ENCODE measurements at places on chromosomes 13 and 19.
A peak's percentile ranks its signal among the peaks of the same experiment; 100 is the strongest.

DNA sequence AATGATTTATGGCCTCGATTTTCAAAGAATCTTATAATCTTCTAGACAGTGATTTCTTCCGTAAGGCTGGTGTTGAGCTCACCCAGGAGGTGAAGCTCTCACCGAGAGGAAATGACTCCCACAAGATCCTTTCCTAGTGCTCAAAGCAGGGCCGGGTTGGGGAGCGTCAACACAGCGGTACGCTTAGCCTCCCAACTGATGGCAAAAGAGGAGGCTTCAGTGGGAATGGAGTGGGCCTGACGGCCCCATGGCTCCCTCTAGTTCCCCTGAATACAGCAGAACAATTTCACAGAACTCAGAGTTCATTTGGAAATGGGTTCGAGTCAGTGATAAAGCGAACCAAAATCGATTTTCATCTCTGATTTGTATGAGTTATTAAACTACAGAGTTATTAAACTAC is 449.5 kb downstream of the KLF12 start:
- no peak for DNase-seq

DNA sequence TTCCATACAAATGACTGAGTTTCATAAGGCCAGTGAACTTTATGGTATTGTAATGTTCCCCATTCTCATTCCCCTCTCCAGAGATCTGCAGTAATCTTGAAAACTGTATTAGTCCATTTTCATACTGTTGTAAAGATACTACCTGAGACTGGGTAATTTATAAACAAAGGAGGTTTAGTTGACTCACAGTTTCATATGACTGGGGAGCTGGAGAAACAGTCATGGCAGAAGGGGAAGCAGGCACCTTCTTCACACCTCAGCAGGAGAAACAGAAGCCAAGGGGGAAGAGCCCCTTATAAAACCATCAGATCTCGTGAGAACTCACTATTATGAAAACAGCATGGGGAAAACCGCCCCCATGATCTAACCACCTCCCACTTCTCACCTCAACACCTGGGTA is 318.7 kb upstream of the KLF12 start:
- no peak for DNase-seq

DNA sequence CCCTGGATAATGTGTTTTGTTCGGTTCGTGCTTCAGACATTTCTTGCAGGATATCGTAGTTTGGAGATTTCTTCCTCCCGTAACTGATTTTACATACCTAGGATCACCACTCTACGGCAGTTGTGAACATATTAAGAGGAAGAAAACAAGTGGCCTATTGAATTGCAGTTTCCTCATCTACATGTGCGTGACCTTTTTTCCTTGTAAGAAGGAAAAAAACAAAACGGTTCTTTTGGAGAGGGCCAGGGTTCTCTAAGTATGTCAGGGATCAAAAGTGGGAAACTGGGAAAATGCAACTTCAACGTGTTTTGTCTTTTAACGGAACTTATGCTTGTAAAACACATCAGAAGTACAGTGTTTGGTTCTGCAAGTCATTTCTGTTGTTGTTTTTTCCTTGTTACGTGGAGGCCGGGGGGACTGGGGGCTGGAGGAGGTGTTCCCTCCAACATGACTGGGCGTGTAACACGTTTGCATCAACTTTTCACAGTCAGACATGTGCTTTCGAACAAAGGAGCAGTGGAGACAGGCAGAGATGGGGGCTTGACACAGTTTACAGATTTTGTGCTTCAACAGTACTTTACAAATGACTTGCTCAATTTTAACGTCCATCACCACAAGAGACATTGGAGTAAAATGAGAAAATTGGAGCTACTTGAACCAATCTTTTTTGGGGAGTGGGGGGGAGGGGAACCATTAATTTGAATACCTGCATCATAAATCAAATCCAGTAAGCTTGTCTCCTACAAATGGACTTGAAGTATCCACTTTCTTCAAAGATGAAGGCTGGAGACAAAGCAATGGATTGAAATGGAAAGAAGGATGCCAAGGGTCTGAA is 3.8 kb downstream of the ZC3H4 start:
- peak; percentile 38 for DNase-seq

DNA sequence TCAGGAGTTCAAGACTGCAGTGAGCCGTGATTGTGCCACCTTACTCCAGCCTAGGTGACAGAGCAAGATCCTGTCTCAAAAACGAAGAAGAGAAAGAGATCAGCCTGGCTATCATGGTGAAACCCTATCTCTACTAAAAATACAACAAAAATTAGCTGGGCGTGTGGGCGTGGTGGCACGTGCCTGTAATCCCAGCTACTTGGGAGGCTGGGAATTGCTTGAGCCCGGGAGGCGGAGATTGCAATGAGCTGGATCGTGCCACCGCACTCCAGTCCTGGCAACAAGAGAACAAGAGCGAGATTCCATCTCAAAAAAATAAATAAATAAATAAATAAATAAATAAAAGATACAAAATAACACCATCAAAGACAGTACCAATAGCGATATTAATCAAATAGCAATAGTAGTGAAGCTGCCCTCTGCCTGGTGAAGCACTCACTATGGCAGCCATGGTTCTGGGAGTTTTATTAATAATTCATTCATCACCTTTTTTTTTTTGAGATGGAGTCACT is 53.9 kb downstream of the NFIC start:
- no peak for DNase-seq

- no peak for DNase-seq
Observed at GRCh38 chr13:114034481-114034891, 60.6 kb upstream of the C13orf46 start.

DNA sequence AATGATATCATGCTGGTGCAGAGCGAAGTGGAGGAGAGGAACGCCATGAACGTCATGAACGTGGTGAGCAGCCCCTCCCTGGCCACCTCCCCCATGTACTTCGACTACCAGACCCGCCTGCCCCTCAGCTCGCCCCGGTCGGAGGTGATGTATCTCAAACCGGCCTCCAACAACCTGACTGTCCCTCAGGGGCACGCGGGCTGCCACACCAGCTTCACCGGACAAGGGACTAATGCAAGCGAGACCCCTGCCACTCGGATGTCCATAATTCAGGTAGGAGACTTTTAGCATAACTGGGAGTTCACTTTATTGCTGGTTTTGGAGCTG is 3.3 kb downstream of the PCDH17 start:
- DNase-seq = no peak

DNA sequence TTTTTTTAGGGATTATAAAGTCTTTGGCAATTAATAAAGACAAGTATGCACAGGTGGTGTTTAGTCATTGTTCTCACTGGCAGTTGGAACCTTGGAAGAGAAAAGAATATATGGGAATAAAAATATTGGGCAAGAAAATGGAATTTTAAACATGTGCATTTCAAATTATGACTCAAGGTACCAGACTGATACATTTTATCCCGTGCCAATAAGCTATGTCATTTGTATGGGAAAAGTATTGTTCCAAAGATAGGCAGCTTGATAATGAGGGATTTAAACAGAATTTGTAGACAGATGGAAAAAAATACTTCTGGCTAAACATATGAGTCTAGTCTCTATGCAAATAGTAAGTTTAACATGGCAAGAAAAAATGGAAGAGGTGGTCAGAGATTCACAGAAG is 169.5 kb upstream of the UFM1 start:
- DNase-seq = no peak

DNA sequence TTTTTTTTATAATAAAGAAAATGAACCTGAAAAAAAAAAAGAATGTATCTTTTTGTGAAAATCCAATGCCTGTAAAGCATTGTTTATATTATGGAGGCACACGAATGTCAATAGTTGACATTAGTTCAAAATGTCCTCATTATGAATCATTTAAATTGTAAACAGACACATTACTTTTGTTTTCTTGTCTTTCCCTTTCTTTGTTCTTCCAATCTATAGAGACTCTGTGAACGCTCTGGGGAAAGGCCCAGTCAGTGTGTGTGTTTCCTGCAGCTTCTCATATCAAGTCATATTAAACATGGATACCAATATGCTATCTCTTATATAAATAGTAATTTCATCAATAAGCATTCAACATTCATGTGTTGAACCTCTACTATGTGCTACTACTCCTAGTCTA is 193.1 kb downstream of the KCTD12 start:
- DNase-seq = no peak

DNA sequence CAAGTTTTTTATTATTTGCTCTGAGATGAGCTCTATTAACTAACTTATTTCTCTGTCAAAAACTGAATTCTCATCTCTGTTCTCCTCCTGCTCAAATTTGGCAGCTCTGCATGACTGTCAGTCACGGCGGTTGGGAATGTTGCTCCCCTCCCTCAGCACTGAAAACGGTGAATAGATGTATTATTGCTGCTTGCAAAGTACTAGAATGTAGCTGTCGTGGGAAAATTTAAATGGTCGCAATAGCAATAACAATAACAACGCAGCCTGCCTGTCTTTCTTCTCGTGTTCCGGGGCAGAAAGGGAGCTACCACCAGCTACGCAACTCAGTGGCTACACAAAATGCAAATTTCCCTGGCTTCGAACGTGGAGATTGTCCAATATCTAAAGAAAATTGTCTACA is 125.6 kb upstream of the FRY start:
- DNase-seq = no peak

DNA sequence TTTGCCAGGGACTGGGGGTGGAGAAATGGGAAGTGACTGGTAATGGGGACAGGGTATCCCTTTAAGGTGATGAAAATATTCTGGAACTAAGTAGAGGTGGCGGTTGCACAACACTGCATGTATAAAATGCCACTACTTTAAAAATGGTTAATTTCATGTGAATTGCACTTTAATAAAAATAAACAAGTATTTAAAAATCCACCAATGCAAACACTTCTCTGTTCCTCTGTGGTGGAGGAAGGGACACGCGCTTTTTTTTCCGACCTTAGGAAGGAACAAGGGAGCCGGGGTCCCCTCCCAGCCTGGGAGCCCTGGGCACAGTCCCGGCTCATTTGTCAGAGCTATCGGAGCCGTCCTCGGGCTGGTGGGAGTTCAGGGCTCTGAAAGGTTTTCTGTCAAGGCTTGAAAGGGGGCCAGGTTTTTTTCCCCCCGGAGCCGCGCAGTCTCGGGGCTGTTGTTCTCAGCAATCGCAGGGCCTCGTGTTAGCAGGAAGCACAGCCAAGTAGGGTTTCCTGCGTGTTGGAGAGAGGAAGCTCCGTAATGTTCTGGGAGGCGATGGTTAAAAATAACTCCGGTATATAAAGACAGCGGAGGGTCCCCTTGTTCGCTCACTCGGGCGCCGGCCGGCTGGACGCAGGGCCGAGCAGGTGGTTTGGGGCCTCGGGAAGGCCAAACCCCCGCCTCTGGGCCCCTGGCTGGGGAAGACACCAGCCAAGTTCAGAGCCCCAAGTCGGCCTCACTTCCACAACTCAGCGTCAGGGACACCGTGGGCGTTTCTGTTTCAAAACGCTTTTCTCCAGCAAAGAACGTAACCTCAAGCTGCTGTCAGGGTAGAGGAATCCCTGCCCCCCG is 41.2 kb upstream of the KLF2 start:
- DNase-seq = peak; percentile 16

- DNase-seq = no peak
Observed at GRCh38 chr13:42307461-42307860, 35.5 kb downstream of the AKAP11 start.

GRCh38 chr19:16035601-16036297 is 40.5 kb upstream of the TPM4 start:
- no peak for DNase-seq

DNA sequence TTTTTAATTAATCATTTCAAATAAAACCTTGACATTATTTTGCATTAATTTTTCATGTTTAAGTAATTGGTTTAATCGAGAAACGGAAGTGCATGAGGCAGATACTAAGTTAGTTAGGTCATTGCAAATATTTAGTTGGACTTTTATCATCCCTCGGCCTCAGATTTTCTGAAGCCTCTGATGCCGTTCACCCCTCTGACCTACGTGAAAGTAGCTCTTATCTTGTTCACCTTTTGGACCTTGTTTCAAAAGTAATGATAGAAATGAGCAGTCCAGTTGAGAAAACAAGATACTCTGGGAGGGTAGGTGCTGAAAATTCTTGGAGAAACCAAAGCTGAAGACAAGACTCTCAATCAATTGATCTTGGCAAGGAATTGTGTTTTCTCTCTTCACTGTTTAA is 23.0 kb downstream of the LAIR2 start:
- DNase-seq = no peak

- no peak for DNase-seq
Observed at GRCh38 chr13:22538400-22538799, 642.4 kb upstream of the SGCG start.

- DNase-seq = no peak
Observed at GRCh38 chr19:900043-900301, 6.7 kb downstream of the RNU6-9 start.

DNA sequence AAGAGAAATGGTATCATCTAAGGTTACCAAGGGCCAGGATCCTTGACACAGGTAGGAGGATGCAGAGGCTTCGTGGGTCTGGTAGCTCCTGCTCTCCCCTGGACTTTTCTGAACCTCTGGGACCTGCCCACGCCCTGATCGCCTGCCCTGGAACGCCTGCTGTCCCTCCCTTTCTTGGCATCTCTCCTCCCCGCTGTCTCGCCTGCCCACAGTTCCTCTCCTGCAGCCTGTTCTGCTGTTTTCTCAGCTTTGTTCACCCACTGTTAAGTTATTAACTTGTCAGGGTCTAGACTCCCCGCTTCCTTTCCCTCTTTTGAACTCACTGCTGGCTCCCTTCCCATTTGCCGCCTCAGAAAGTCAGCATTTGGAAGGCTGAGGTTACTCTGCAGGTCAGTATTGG is 19.8 kb downstream of the SERP2 start:
- no peak for DNase-seq

GRCh38 chr13:94305463-94305862 is 174.0 kb downstream of the DCT start:
- DNase-seq = no peak

- DNase-seq = no peak
Observed at GRCh38 chr13:73687087-73687486, 447.1 kb downstream of the KLF12 start.

DNA sequence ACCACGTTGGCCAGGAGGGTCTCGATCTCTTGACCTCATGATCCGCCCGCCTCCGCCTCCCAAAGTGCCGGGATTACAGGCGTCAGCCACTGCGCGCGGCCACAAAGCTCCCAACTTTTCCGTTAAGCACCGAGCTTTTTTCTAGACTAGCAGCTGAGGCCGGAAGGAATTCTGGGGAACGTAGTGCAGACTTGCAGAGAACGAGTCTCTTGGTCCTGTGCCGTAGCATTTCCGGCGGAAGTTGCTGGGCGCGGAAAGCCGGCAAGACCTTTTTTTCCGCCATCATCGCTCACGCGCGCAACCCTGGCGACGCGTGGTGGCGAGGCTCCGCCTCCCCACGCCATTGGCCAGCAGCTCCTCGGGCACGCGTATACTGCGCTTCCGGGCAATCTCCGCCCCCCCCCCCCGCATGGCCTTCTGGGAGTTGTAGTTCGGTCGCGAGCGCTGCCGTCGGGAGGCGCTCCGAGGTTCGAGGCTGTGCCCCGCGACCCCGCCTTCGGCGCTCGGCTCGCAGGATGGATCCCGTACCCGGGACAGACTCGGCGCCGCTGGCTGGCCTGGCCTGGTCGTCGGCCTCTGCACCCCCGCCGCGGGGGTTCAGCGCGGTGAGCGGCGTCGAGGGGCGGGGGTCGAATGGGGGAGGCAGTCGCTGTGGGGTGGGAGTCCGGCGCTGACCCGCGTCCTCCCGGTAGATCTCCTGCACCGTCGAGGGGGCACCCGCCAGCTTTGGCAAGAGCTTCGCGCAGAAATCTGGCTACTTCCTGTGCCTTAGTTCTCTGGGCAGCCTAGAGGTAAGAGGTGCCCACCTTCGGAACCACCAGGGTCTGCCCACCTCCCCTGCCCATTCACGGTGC is at the start of gene MVB12A:
TSS of gene MVB12A (plus strand) at position 427 of the 854 bp plus-strand sequence. CDS start at position 516, 89 bp downstream.
- DNase-seq = peak; percentile 95

- DNase-seq = no peak
Observed at GRCh38 chr13:33213797-33214196, 71.8 kb downstream of the STARD13 start.

Data from activated gamma-delta T cell treated with Interleukin-2 at 50 U/mL for 16 hours (primary cell).